H9 (cell line): ENCODE measurements at places on chromosomes 16 and 17.

DNA sequence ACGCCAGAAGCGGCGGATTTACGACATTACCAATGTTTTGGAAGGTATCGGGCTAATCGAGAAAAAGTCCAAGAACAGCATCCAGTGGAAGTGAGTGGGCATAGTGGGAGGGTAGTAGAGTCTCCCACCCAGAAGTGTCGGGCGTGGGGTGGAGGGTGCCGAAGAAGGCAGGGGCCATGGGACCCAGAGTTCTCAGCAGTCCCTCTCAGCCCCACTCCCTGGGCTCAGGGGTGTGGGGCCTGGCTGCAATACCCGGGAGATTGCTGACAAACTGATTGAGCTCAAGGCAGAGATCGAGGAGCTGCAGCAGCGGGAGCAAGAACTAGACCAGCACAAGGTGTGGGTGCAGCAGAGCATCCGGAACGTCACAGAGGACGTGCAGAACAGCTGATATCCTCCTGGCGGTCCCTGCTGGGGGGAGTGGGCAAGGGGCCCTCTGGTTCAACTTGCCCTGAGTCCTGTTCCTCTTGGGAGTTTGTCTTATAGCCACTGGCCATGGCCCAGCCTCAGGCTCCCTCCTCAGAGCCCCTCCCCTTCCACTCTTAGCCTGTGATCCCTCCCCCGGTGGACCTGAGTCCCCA is 916 bp downstream of the E2F4 start:
- DNase-seq = no peak

DNA sequence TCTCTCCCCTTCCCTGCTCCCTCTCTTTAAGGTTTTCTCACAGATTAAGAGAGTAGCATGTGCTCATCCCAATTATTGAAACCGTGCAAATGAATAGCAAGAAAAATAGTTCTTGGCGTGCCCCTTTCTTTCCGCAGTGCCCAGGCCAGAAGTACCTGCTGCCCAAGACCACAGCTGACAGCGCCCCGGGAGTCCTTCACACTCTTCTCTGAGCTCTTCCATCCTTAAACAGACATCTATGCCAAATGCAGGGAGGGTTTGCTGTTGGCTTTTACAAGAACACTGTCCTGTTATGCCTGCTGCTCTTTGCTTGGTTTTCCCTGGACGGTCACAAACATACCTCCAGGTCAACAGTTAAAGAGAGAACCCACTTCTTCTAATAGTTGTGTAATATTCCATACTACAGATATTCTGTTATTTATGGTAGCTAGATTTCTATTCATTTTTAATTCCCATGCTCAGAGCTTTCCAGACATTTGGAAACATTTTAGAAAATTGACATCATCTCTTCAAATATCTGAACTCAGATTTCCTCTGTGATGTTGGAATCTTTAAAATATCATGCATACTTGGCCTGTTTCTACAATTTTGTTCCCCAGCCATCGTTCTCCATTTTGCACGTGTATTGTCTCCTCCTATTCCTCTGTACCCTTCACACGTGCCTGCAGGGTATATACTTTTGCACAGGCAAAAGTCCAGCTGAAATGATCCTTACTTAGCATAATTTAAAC is 416.7 kb downstream of the WWOX start:
- no peak for DNase-seq

GRCh38 chr17:72222661-72223380 is 102.0 kb downstream of the SOX9 start:
- no peak for DNase-seq

DNA sequence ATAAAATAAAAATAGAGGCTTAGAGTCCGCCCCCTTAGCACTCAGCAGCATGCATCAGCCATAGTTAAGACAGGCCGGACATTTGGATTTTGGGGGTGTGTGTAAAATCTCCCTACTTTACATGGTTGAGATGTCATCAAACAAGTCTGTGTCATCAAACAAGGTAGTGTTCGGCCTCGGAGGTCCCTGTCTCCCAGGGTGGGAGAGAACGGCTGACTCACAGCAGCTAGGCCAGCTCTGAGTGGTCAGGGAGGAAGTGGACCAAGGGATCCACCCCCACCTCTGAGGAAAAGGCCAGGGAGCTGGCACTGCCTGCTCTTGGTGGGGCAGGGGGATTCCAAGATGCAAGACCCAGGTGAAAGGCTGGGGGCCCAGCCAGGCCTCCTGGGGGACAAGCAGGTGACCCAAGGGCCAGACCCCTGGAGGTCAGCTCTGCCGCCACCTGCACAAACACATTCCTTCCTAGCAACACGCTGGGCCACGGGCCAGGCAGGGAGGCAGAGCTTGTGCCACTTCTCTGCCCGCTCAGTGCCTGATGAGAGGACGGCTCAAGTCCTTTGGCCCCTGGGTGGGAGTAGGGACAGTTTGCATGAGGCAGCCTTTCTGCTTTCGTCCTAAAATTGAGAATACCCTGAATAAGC is 28.5 kb downstream of the KIFC3 start:
- no peak for DNase-seq

DNA sequence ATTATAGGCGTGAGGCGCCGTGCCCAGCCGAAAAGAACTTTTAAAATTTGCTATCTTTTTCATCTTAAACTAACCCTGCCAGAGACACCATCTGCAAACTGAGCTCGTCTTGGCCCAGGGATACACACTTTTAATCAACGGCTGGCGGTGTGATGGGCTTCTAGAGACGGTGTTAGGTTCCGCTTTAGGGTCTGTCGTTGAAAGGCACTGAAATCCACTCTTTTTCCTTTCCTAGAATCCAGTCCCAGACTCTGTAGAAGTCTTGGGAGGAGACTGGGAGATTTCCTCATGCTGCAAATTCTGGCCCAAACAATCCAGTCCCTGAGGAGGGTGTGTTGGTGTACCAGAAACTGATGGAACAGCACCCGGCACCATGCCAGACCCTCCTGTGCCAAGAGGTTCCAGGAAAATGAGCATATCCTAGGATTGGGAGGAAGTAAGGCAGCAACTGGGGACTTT is 52.0 kb upstream of the TEX2 start:
- no peak for DNase-seq

- DNase-seq = no peak
These were observed 19.5 kb downstream of the COTL1 start for GRCh38 chr16:84598360-84598759.

- no peak for DNase-seq
These were observed 346.6 kb upstream of the CCL2 start for GRCh38 chr17:33908363-33909064.

DNA sequence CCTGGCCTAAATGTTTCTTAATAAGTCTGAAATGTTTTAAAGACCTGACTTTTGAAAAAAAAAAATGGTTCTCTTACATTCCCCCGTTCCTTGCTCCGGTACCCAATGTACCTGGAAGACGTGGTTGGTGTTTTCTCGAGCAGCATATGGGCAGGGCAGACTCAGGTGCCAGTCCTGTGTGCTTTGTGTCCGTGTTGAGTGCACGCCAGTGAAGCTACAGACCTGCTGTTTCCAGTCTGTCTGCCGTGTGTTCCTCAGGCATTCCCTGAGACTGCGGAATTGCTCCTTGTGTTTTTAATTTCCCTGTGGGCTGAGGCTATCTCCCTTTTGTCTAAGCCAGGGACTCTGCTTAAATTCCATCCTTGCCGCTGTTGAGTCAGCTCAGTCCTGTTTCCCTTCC is 11.7 kb upstream of the IL17C start:
- no peak for DNase-seq

DNA sequence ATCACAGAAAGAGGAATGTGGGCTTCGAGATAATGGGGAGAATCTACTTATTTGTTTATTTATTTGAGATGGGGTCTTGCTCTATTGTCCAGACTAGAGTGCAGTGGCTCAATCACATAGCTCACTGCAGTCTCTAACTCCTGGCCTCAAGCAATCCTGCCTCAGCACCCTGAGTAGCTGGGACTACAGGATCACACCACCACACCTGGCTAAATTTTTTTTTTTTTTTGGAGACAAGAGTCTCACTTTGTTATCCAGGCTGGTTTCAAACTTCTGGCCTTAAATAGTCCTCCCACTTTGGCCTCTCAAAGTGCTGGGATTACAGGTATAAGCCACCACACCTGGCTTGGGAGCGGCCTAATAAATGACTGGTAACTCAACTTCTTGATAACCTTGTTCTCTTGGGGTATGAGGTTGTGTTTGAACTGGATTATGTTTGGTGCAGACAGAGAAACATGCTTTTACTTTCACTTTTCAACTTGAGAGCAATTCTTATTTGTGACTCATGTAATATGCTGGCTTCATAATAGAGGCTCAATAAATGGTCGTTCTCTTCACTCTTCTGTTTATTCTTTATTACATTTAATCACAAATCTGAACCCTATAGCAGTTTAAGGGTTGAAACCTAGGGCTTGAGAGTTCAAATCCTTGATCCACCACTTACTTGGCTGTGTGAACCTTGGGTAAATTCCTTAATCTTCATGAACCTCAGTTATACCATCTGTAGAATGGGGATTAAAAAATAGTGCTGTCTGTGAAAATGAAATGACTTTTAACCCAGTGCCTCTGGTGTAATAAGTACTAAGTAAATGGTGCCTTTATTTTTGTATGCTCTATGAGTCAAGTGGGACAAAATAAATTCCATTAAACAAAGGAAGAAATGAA is 129.1 kb upstream of the HS3ST2 start:
- no peak for DNase-seq

GRCh38 chr16:25297151-25297787 is 39.6 kb upstream of the ZKSCAN2 start:
- DNase-seq = no peak
